NCI-H1436 (cell line): ENCODE measurements at places on chromosomes 2 and 18.

- no peak for DNase-seq
Measured at GRCh38 chr2:47777277-47777937, 5.5 kb upstream of the MSH6 start.

- no peak for DNase-seq
Measured at GRCh38 chr2:189783451-189783926, 650 bp downstream of the ORMDL1 start.

GRCh38 chr18:67359873-67360838, 156.4 kb downstream of the DSEL start:
- DNase-seq = no peak

DNA sequence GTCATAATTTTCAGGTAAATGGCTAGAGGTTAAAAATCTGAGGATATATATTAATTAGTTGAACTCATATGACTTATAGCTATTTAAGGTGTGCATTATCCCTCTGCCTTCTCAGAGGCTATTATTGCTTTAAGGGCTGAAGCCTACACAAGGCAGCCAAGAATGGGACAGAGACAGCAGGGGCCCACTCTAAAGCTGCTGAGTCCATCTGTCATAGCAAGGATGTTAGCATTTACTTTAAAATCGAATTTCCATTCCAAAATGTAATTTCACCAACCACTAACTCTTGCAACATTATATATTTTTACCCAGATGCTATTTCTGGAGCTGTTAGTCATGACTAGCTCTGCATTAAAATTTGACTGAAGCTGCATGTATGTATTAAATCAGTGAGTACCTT, 236.3 kb upstream of the FSIP2 start:
- no peak for DNase-seq

DNA sequence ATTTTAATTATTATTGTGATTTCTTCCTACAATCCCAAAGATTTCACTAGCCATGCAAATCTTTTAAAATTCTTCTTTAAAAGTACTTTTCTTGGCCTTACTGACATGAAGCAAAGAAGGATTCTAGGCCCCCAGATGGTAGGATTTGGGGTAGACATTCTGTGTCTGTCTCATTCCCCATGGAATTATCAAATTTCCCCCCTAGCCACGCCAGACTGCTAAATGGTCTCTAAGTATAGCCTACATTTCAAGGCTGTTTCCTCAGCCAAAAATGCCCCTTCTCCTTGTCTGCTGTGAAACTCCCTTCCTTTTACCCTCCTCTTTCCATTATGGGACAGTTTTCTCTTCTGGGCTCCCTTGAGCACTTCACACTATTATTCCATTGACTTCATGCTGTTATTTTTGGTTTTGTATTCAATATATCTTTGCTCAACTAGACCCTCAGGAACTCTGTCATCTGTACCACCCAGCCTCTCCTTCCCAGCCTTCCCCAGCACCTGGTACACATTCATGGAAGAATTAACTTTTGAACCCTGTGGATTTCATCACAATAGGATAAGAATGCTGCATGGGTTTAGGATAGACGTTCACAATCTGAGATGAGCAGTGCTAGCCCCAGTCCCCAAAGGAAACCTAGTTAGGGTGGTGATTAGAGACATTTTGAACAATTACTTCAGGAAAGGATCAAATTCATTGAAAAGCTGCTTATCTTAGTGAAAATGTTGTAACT, 21.5 kb upstream of the CYP1B1 start:
- no peak for DNase-seq

DNA sequence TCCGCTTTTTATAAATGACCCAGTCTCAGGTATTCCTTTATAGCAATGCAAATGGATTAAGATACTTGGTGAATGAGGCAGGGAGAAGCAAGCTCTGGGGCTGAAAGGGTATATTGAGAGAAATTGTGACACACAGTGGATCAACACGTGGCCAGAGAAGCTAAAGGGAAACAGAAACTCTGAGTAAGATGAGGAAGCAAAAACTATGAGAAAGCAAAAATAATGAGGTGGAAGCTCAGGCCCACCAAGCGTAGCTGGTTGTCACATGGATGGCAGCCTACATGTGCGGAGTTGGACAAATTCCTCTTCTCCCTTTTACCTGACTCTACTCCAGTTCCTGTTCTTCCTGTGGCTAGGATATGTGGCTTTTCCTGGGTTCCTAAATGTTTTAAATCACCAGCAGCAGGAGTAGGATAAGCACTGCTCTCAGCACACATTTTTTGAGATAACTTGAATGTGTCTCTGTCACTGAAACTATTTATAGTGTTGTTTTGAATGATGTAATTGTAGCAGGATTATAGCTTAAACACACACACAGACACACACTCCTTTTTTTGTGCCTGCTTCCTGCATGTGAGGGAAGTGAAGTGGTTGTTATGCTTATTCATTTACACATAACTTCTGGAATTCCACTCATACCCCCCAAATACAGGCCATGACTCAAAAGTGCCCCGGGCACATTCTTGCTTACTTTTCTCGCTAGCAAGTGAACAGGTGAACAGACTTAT, 30.1 kb upstream of the EPC2 start:
- DNase-seq = no peak

- no peak for DNase-seq
Measured at GRCh38 chr2:43224571-43225092, 1.8 kb downstream of the ZFP36L2 start.

DNA sequence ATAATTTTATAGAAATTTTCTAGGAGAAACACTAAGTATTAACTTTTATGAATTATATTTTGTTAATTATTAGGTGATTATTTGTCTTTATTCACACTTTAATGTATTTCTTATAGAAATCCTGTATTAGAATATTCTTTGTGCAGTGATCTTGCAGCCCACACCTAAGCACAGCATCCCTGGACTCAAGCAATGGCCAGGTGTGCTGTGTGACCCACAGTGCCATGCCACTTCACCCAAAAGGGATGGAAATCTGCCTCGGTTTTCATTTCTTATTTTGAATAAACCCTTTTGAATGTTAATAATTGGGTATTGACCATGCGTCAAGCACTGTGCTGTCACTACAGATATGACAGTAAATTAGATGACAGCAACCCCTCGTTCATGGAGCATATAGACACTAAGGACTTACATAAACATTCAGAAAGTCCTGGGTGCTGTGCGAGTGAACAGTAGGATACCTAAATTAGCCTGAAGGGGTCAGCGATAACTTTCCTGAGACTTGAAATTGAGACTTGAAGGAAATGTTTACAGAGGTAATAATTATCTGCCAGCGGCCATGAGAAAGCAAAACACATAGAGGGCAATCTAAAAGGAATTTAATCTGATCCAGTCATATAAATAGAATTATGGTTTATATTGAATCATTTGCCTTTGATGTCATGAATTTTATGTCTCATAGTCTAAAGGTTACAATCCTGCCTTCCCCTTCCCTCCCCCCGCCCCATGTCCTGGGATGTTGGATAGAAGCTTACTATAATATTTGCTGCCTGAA, 52.7 kb upstream of the CALCRL start:
- DNase-seq = no peak

GRCh38 chr2:50748671-50749070, 283.3 kb downstream of the NRXN1 start:
- no peak for DNase-seq

DNA sequence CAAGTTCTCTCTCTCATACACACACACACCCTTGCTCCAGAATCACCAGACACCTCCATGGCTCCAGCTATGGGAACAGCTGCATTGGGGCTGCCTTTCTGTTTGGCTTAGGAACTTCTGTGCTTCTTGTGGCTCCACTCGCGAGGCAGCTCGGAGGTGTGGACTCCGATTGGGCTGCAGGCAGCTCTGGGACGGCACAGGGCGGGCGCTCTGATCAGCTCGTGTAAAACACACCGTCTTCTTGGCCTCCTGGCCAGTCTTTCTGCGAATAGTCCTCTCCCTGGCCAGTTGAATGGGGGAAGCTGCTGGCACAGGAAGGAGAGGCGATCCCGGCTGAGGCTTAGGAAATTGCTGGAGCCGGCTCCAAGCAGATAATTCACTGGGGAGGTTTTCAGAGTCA, 22.4 kb downstream of the FOSL2 start:
- no peak for DNase-seq

DNA sequence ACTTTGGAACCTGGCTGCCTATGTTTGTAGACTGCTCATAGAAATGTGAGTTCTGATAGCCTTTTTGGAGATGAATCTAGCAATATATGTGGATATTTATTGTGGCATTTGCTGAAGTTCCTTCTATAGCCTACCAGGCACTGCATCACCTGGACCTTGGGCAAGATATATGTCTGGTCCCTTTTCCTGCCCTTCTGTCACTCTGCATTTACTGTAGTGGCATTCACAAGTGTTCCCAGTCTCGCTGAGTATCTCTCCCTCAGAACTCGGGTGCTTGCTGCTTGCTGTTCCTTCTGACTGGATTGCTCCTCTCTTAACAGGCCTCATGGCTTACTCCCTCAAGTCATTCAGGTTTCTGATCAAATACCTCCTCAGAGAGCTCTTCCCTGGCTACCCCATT, 145.0 kb downstream of the UBE2E3 start:
- no peak for DNase-seq

GRCh38 chr2:190180313-190181122, 118.0 kb upstream of the MSTN start:
- DNase-seq = peak; percentile 42

DNA sequence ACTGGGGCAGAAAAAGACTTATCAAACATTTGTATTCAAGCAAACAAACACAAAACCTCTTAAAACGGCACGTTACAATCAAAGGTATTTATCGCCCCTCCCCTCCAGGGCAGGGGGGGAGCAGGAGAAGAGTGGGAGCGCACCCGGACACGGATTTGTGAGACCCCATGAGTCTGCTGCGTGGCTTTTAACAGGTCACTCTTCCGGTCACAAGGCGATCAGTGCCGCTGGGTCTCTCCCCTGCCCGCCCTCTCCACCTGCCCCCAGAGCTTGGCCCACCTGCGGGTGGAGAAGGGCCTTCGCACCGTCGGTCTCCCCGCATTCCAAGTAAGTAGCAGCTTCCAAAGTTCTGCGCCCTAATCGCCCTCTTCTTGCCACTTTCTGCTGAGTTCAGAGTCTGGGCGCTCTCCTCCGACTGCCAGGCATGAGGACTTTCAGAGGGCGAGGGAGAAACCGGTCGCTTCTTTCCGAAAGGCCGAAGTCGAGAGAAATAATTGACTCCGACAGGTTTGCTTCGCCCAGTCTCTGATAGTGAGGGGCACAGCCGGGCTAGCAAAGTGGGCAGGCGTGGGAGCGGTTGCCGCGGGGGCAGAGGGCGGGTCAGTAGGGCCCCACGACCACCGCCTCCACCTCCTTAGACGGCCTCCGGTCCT, 800 bp downstream of the RPRM start:
- no peak for DNase-seq

- no peak for DNase-seq
Measured at GRCh38 chr2:68932402-68932801, 20.3 kb downstream of the GKN2 start.

DNA sequence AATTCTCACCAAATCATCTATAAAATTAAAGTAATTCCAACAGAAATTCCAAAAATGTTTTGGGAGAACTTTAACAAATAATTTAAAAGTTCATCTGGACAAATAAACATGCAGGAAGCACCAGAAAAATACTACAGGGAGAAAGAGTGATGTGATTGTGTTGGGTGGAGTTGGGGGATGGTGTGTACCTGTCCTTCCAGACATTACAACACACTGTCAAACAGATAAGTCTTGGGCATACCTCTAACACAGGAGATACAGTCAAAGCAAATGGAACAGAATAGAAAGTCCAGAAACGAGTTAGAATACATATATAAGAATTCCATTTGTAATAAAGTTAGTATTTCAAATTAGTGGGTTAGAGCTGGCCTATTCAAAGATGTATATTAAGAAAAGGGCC, 22.6 kb downstream of the METTL8 start:
- DNase-seq = no peak
